Fibroblast of the aortic adventitia (primary cell): ENCODE measurements at places on chromosomes 7 and 10. TPM values are rescaled to one million over a fixed set of nuclear protein-coding genes. Genes with fewer than 3 reads are reported as not detected.

GRCh38 chr7:150317748-150318444 is 5.3 kb upstream of the LRRC61 start:
- peak; percentile 69 for DNase-seq

THSD7A gene
- total RNA-seq = 0.49 and 2.5 TPM in 2 replicates

GRCh38 chr7:80432166-80432565 is 79.7 kb downstream of the GNAT3 start:
- no peak for DNase-seq

MAT1A gene
- total RNA-seq = not detected in 2 replicates

- DNase-seq = no peak
These were observed 387.9 kb downstream of the DPP6 start for GRCh38 chr7:154440058-154440457.
